ENCODE measurements at places on chromosomes 1 and 21.

DNA sequence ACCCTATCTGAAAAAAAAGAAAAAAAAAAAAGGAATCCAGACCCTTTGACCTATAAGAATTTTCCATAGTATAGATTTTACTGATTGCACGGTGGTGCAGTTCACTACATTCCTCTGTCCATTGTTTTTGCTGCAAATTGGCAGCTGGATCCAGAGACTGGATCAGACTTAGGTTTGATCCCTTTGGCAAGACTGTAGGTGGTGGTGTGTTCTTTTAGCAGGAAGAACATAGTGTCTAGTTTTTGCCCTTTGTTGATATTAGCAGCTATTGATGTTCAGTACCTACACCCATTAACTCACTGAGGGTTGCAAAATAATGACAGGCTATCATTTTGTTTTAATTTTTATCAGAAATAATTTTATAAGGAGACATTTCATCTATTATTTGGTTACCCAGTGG, 37.1 kb downstream of the OSBPL9 start:
- no peak for DNase-seq

GRCh38 chr1:27596261-27596660, 7.7 kb downstream of the AHDC1 start:
- DNase-seq: no peak

DNA sequence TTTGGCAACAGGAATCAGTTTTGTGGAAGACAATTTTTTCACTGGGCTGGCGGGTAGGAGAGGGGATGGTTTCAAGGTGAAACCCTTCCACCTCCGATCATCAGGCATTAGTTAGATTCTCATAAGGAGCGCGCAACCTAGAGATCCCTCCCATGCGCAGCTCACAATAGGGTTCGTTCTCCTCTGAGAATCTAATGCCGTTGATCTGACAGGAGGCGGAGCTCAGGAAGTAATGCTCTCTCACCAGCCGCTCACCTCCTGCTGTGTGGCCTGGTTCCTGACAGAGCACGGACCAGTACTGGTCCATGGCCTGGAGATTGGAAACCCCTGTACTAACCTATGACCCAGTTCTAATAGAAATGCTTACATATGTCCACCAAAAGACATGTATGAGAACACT, 96.6 kb upstream of the KIAA1614 start:
- no peak for DNase-seq

DNA sequence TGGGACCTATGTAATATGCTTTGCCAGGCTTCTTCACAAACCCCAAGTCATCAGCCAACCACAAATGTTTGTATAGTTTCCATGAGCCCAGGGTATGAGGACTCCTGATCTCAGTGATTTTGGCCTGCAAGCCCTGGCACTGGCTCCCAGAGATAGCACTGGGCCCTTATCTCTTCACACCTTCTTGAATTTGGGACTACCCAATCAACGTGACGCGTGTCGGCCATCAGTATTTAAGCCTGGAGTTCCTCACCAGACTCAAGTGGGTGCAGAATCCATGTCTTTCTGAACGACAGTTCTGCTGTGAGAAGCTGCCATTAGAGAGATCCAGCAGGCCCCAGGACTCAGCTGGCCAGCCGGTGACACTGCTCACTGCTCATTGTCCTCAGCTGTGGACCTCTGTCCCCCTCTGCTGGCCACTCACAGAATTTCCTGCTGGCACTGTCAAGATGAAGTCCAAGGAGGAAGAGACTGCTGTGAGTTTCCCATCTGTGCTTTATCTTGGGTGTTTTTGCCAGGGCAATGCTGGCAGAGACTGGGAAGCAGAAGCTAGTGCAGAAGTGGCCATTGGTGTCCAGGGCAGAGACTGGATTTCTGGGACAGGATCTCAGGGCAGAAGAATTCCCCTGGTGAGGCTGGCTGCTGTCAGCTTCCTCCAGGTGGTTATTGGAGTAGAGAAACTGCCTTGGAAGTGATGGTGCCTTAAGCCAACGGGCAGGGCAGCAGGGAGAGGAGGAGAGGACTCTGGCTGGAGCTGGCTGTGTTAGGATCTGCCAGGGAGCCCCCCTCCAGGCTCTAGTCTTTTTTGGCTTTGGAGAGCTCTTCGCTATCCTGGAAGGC, 28.4 kb downstream of the TMCC2 start:
- peak; percentile 85 for DNase-seq

Measured in activated CD4-positive, alpha-beta T cell treated with anti-CD3 and anti-CD28 coated beads, Interleukin-2, amount 50 U/mL, for 1 hour (primary cell).